ENCODE measurements at places on chromosomes 2 and 18. TPM values are rescaled to one million over a fixed set of nuclear protein-coding genes. Genes with fewer than 3 reads are reported as not detected.

Gene DOK6
- total RNA-seq, result not detected

Gene TRMT61B
- 17.7 TPM for total RNA-seq

Gene ALK
- total RNA-seq, result not detected

Gene MOGAT1
- total RNA-seq, result not detected

Gene HOXD13
- total RNA-seq, result 0.24 TPM

Gene DSC3
- 1.8 TPM for total RNA-seq

Gene C2orf81
- total RNA-seq, result 4.4 TPM

Gene SMAD2
- total RNA-seq, result 74.5 TPM

Gene DSC2
- 1.5 TPM for total RNA-seq

Gene RGPD3
- total RNA-seq, result 0.13 TPM

Gene FOXD4L1
- total RNA-seq, result 0.31 TPM

Gene STAMBP
- 57.3 TPM for total RNA-seq

Gene ZEB2
- total RNA-seq, result 6.2 TPM

Gene AQP12A
- not detected for total RNA-seq

Data from A549 treated with DMSO at 1 μM for 4 hours (cell line).